NCI-H1417 treated with DMSO at 0.1 percent for 48 hours (cell line): ENCODE measurements at places on chromosomes 12 and 14.

- DNase-seq, result no peak
These were observed 3.3 kb downstream of the SP1 start for GRCh38 chr12:53383258-53383657.

- DNase-seq, result no peak
These were observed 397.1 kb downstream of the NOVA1 start for GRCh38 chr14:26200687-26201086.

DNA sequence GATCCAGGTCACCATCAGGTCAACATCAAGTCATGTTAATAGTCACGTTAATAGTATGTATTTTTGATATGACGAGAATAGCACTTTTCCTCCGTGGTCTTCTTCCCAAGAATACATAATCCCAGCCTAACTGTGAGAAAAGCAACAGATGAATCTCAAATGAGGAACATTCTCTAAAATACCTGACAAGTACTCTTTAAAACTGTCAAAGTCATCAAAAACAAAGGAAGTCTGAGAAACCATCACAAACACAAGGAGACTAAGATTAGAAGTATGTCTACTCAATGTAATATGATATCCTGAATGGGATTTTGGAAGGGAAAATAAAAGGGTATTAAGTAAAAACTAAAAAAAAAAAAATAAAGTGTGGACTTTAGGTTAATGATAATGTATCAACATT, 36.8 kb upstream of the GLIPR1 start:
- DNase-seq, result no peak

DNA sequence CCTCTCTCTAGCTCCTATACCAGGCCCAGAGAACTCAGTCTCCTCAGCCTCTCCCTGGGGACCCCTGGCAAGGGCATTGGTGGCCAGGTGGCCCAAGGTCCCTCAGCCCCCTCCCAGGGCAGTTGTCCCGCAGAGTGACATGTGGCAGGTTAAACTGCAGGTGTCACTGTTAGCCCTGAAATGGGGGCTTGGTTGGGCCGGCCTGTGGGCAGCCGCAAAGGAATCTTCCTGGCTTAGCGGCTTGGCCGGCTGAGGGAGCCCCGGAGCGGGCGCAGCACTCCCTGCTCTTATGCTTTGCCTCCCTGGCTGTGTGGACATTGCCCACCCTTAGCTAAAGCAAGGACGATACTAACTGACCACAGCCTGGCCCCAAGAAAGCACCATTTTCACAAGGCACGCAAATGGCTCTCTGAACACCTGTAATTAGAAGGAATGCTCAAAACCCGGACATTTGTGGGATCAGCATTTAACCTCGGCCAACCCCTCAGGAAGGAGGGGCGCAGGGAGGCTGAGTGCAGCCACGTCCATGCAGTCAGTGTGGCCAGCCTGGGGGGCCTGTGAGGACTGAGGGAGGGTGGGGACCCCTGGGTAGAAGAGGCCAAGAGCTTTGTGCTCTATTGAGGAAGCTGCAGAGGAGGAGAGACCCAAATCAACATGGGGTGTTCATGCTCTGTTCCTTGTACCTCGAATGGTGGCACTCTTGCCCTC, 82.2 kb downstream of the PAPOLA start:
- no peak for DNase-seq

DNA sequence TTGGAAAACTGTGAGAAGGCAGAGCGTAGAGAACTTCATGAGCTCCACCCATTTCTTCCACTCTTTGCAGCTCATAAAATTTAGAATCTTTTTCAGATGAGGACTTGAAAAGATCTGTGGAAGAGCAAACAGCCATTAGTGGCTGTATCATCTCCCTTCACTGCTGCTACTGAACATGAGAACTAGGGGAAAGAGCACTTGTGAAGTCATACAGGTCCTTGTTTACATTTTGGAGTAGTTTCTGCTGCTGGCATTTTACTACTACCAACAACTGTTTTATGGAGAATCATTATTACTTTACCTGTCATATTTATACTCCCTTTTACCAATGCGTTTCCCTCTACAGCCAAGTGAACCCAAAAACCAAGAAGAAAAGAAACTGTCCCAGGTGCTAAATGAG, 41.0 kb downstream of the RPGRIP1 start:
- DNase-seq, result no peak

DNA sequence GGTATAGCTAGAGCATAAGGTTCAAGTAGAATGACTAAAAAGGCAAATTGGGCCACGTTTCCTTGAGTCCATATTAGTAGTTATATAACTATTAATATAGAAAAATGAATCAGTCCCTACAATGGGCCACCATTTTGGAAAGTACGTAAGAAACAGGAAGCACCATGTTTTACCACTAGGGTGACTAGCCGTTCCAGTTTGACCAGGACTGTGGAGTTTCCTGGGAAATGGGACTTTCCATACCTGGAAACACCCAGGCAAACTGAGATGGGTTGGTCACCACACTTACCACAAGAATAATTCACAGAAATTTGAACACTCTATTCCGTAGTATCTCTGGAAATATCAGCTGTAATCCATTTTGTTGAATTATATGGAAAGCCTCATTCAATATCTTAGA, 2.1 kb upstream of the MAGOHB start:
- DNase-seq, result no peak

GRCh38 chr12:58202933-58203718, 261.8 kb downstream of the ATP23 start:
- DNase-seq, result peak; percentile 72

DNA sequence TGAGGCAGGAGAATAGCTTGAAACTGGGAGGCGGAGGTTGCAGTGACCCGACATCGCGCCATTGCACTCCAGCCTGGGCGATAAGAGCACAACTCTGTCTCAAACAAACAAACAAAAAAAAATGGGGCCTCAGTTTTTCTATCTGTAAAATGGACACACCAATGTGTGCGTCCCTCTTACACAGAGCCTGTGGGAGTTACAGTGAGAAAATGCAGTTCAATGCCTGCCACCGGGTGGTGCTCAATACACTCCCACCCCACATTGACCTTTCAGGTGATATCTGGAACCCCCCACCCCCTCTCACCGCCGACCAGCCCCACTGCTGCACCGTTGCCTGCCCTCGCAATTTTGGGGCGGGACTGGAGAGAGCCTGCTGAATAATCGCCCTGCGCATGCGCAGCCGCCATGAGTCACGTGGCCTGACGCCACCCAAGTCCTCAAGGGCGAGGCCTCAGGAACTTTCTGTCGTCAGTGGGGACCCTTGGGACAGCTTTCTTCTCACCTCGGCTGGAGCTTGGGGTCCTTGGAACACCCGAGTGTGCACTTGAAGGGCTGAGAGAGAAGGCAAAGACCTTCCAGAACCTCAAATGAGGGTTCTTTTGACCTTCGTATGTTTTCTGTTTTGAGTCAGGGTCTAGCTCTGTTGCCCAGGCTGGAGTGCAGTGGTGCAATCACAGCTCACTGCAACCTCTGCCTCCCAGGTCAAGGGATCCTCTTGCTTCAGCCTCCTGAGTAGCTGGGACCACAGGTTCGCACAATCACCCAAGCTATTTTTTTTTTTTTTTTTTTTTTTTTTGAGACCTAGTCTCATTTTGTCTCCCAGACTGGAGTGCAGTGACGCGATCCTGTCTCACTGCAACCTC, 14.6 kb upstream of the CABP1 start:
- DNase-seq, result no peak

DNA sequence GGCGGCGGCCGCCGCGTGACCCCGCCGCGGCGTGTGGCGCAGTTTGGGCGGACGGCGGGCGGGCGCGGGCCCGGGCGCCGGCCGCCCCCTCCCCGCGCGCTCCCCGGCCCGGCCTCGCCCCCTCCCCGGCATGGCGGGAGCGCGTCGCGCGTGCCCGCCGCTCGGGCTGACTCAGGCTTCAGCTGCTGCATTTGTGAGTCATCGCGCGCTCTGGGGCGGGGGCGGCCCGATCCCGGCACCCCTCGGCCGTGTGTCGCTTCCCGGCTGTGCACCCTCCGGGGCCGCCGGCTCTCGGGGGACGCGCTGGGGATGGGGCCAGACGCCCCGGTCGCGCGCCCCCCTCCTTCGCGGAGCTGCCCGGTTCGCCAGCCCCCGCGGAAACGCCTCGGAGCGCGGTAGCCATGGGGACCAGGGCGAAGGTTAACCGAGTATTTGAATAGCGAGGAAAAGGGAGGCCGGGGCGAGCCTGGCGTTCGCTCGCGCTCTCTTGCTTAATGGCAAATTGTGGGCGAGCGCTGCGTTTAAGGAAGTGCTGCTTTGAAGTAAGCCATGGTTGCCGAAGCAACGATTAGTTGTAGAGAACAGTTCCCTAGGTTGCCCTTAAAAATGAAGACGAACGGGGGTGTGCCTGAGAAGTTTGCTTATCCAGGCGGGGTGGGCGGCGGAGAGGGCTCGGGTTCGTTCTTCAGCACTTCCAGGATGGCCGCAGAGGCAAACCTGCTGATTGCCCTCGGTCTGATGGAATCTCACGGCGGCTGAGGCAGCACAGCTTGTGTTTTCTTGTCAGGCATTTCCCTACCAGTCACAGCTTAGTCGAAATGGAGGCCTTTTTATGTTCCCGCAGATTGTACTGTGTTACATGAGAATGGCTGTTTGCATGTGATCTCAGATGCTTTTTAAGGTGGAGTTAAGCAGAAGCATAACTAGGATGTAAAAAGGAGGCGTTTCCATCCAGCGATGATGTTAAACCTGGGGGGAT, 896 bp downstream of the EIF5 start:
- DNase-seq, result no peak

DNA sequence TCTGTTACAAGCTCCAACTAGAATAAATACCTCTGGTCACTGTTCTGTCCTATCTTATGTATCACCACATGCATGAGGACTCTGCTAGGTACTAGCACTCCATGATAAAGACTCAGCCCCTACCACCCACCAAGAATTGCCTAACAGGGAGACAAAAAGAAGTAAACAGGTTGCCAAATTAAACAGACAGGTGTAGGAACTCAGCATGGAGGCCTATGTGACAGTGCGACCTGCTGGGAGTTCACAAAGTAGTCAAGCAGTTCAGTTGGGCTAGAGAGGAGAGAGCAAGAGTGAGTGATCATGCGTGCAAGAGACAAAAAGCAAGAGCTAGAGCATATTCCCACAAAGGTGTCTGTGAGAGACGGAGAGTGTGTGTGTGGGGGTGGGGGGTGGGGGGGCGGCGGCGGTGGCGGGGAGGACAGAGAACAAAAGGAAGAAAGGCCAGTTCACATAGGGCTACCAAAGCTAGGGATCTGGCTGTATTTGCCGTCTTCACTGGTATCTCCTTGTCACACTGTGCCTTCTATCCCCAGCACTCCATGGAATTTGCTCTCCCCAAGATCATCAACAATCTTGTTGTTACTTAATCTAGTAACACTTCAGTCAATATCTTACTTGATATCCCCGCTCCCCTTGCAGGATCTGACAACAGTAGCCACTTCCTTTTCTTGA, 81.2 kb downstream of the SPPL3 start:
- DNase-seq, result peak; percentile 35

GRCh38 chr14:105093038-105093430, 27.8 kb upstream of the GPR132 start:
- no peak for DNase-seq

DNA sequence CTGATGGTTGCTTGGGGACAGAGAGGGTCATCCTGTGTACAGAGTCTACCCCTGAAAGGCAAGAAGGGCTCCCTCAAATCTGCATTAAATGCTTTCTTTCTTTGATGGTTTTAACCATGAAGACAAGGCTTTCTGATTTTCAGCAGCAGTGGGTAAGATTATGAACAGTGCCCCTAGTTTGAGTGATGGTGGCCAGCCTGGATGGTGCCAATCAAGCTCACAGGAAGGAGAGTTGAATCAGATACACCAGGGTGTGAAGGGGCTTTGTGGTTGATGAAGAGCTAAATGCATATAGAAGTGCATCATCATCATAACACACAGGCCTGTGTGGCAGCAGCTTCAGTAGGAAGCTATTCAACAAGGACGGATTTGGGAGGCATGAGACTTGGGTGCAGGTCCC, 5.7 kb downstream of the KRT85 start:
- DNase-seq, result no peak

GRCh38 chr12:16474801-16475200, 127.4 kb downstream of the MGST1 start:
- peak; percentile 86 for DNase-seq

DNA sequence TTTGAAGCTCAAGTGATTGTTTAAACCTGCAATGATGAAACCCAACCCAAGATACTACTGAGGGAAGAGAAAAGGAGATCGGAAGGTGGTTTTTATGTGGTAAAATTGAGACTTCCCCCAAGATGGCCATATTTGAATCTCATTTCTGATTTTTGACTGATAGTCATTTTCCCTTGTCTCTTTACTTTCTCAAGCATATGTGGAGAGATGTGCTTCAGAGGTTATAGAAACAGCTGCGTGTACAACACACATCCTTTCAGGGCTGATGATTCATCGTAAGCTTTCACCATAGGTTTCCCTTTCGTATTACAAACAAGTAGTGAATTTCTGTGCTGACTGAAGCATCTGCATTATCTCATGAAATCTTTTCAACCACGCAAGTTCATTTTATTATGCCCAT, 276.2 kb downstream of the EMP1 start:
- no peak for DNase-seq

DNA sequence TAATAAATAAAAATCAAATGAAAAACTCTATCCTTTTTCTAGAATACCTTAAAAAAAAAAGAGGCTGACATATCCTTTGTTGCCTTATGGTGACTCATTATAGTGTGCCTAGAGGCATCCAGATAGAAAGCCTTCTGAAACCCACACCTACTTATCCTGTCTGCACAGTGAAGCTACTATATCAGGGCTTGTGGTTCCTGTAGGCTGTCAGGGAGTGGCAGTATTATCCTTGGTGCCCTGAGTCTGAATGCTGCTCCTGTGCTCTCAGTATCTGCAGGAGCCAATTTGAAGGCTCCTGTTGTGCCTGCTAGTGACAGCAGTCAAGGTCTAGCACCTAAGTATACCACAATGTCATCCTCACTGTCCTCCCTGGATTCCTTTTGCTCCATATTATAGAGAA, 168.4 kb upstream of the AVPR1A start:
- DNase-seq, result no peak

DNA sequence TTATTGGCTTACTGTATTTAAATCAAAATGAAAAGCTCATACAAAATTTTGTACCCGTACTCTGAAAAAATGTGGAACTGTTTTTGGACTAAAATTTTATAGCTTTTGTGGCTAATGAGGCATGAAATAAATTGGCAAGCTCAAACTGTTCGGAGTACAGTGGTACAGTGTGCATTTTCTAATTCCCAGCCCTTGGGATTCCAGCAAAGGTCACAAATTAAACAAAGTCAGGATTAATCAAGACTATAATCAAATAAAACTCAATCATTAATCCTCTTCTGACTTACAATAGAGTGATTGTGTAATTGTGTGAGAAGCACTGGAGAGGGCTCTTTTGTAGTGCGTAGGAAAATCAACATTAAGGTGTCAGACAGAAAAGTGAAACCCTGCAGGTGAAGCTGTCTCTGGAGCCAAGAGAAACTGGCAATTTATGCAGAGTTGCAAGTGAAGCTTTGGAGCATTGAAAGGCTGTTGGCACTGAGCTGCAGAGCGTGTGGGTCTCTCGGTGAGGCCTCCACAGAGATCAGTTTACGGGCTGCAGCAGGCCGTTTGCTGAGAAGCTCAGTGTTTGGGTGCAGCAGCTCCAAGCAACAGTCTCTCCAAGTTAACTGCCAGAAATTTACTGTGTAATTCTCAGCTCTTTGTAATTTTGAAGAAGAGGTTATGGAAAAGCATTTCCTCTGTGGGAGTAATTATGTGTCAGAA, 275.9 kb downstream of the FBXL14 start:
- DNase-seq, result peak; percentile 95
